Activated CD8-positive, alpha-beta memory T cell treated with anti-CD3 and anti-CD28 coated beads, Interleukin-2, amount 10 ng/mL, durations not matched to agents 7 days and 5 days (primary cell): ENCODE measurements at places on chromosomes 6 and 20. TPM values are rescaled to one million over a fixed set of nuclear protein-coding genes. Genes with fewer than 3 reads are reported as not detected.

DNA sequence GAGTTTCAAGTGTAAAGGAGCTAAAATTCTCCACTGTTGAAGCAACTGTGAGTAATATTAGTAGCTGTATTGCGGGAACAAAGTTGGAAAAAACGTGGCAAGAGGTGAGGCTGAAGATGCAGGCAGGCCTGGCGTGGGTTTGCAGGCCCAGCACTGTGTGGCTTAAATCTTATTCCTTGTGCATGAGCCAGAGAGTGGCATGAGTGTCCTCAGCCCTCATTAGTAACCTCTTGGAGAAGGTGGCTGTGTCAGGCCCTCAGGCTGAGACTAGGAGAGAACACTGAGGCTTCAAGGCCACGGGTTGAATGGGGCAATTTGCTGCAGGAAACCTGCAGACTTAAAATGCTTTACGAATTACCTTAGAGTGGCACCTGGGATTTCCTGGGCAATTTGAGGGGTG lies 372.7 kb upstream of the CITED2 start:
- DNase-seq: no peak

DNA sequence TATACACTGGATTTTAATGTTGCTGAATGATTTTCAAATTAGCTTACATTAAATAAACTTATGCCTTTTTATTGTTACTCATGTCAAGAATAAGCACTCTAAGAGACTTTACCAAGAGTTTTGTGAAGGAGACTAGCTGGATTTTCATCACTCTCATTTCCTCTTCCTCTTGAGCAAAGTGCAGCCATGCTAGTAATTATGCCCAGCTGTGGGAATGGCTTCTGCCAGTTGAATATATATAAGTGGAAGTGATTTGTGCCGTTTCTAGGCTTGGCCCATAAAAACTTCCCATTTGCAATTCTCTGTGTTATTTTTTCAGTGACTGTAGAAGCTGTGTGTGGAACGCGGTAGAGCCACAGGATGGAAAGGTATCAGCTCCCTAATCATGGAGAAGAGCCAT lies 255.8 kb downstream of the HDGFL1 start:
- DNase-seq: no peak

DNA sequence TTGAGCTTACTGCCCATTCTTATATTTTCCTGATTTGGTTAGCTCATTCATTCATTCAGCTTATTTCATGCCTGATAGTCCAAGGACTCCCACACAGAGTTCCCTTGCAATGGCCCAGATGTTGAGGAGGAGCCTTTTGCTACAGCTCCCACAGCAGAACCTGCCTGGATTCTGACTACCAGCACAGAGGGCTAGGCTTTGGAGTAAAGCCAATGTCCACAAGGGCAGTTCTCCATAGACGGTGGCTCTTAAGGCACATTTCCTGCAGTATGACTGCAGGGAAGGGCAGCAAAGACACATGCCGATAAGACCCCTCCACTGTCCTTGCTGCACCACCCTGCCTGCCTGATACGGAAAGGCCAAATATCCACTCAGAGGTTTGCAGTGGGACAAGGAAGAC lies 112.3 kb upstream of the SYNDIG1 start:
- no peak for DNase-seq

DNA sequence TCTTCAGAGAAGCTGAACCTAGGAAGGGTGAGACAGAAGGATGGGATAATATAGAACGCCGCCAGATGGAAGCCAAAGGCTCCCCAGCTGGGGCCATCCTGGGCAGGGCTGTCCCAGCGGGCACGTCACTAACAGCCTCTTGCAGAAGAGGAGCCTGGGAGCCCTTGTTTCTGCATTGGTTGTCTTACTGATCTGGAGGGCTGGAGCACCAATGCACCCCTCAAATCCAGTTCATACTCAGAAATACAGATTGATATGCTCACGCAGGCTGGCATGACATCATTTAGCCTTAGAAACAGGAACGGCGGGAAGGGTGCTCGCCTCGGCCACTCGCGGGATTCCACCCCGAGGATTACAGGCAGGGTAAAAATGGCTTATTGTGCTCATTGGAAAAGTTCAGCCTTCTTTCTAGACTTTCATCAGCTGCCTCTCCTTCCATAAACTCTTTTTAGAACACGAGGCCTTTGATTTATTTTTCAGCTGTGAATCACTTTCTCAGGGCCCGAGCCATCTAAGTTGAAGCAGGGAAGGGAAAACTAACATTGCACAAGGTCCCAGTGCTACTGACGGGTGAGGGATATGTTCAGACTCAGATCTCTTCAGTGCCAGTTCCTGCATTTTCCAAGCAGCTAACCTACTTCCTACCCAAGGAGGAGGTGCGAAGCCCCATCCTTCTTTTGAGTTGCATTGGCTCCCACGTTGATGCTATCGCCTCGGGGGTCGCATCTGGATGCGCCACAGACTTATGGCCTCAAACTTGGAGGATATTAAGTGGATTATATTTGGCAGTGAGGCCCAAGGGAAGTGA lies 82.3 kb downstream of the GMPR start:
- peak; percentile 47 for DNase-seq

- no peak for DNase-seq
Measured at GRCh38 chr6:50062051-50062450, 12.3 kb upstream of the DEFB112 start.

DNA sequence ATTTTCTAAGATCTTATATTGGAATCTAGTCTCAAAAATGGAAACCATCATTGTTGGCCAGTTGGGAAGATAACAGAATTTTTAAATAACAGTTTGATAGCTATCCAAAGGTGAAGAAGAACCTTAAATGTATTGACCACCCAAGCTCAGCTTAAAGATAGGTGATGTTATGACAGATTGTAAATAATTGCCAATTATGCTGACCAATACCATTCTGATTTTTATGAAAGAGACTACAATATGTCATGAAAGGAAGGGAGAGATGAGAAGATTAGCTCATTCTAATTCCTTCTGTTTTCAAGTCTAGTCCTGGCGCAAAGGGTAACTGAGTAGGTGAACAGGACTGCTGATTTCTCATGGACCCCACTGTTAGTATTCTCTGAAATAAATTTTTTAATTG lies 5.7 kb upstream of the TAB2 start:
- DNase-seq: no peak

DNA sequence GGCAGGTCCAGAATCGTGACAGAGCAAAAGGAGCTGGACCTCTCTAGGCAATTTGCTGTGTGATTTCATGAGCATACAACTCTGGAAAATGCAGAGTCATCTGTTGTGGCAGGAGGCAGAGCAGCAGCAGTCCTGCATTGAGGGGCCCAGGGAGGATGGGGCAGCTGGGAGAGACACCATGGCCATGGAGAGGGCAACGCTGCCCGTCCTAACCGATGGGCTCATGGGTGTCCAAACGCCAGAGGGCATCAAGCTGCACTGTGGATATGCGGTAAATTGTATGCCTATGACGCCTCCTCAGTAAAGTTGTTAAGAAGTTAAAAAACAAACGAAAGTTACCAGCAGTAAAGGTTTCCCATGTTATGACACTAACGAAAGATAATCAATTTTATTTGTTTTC lies 42.2 kb upstream of the DACT2 start:
- no peak for DNase-seq

DNA sequence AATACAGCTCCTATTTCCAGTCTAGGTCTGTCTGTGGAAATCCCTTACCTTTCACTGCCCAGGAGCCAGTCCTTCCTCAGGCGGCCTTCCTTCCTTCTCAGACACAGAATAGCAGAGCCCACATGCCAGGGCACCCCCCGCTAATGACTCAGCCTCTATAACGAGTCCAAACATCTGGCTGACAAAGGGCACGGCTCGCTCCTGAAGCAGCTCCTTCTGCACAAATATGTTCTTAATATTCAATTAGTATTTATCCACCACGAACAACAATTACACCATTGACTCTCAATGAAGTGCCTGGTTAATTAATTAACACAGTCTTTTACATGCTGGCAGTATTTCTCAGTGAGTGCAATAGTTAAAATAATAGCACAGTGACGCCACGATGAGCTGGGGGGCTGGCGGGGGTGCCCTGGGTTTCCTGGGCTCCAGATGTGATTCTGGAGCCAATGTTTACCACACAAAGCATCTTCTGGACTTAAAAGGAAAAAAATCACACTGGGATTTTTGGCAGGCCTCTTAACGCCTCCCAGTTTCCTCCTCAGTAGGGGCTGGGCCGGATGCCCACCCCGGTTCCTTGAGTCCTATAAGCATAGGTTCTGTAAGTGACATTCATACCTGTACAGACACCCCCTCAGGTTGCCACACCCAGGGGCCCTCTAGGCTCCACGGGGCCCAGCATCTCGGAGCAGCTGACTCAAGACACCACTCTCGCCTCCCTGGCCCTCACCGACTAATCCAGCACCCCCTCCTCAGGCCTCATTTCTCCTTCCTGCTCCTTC lies 158.6 kb upstream of the MLN start:
- DNase-seq: no peak

DNA sequence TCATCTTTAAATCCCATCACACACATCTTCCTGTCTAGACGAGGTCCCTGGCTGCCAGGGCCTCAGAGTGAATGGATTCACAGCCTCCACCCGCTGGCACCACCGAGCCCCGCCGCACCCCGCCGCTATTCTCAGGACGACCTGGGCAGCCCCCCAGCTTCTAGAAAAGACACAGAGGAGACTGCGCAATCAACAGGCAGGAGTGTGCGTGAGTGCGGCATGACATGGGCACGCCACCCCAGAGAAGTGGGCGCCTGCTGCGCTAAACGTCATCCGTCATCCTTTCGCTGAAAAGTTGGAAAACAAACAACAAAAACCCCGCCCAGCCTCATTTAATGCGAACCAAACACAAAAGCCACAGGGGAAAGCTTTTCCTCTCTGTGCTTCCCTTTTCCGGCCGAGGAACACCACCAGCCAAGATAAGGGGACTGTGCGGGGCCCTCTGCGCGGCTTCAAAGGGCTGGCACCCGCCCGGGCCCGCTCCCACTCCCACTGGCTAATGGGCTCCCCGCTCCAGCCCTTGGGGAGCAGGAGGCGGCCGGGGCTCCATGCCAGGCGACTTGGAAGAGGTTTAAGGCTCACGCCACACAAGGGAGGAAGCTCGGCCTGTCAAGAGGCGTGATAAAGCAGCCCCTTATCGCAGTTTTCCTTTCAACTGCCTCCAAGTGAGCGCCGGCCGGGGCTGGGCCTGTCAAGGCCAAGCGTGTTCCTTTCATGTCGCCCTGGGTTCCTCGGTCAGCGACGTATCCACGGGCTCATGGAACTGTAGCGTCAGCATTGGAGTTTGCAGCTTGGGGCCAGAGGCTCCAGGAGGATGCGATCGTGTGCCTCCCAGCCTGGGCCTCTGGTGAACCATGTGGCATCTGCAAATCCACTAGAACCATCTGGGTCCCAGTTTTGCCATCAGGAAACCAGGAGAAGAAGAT lies 50.1 kb downstream of the NFATC2 start:
- no peak for DNase-seq

CST4 gene
- not detected for total RNA-seq

WFDC10B gene
- not detected for total RNA-seq
